Stromal cell of bone marrow (primary cell): ENCODE measurements at places on chromosomes 2 and 18.

DNA sequence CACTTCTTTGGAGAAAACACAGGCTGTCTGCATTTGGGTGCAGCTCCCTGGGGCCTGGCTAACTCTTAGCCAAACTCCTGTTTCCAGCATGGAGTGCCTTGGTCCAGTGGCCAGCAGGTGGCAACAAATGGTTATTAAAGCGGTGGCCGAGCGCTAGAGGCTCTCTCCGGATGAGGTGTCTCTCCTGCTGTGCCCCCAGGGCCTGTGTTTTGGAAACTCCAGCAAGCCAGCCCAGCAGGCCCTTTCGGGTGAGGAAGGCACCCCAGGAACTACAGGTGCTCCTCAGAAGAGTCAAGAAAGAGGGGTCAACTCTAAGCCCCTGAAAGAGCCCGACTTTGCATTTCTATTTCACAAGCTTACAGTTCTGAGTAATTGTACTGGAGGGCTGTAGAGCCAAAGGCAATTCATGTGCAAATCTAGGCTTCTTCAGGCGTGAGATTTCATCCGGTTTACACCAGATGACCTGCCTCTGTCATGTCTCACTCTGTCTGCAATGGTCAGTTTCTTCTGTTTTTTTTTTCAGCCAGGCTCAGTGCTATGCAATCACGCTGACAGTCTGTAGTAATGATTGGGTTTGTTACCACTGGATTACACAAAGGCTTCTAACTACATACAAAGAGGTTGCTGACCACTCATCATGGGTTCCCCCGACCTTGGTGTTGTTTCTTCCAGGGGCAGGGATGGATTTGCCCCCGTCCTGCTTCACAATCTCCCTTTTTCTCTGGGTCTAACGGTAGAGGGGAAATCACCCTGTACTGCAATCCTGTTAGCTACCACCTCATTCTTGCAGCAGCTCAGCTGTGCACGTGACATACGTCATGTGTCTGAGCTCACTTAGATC, 7.6 kb upstream of the CHRNA1 start:
- peak; percentile 61 for DNase-seq

DNA sequence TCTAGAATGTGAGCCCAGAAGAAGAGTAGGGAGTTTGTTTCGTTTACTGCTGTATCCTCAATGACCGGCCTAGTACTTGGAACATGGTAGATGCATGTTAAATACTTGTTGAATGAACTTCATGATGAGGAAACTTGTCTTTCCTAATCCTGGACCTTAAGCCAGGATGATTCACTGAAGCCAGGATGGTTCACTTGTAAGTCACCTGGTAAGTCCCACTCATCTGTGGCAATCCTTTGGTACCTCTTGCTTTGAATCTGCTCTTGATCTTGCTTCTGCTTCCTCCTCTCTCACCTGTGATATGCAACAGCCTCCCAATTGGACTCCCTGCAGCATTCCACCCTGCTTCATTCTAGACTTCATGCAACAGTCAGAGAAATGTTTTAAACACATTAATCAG, 43.6 kb downstream of the QPCT start:
- peak; percentile 70 for DNase-seq

DNA sequence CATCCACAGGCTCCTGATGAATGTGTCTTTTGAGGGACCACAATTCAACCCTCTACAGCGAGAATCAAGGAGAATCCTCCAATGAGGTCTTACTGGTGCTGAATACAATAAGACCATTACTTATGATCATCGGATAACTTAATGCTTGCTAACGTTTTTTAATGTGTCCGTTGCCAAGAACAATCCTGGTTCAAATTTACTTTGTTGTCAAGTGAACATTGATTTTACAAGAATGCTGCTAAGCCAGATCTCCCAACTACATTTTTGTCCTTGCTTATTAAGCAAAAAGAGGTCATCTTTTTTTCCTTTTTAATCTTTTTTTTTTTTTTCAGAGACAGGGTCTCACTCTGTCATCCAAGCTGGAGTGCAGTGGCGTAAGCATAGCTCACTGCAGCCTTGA, 93.7 kb downstream of the THNSL2 start:
- no peak for DNase-seq

DNA sequence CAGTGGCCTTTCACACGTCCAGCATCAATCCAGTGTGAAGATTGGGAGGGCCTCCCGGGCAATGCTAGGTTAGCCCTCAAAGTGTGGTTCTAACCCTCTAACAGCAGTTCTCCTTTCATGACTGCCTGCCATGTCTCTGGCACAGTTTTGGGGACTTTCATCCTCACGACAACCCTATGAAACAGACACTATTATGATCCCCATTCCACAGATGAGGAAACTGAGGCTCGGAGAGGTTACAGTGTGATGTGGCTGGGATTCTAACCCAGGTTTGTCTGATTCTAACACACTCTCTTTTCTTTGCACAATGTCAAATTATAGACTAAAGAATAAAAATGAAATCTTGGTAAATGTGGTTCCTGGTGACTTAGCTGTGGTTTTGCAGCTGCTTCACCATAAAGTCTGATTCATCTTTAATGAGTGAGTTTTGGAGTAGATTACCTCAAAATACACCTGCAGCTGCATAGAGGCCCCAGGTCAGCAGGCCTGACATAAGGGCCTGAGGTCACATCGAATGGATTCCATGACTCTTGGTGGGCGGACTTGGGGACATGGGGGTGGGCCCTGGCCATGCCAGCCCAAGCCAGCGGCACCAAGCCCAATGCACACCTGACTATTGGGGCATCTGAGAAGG, 214.4 kb downstream of the GLI2 start:
- no peak for DNase-seq

DNA sequence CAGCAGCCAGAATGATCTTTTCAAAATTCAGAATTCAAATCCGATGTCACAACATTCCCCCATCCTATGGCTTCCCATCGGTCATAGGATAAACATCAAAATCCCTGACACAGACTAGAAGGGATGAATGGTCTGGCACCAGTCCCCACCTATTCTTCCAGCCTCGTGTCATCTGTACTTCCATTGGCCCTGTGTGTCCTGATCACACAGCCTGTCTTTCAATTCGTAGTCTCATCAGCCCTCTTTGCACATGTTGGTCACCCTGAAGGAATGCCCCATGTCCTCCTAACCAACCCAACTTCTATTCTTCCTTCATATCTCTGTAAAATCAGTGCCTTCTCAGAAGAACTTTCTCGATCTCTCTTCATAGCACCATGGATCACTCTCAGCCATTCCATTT, 157.2 kb downstream of the NEB start:
- no peak for DNase-seq

DNA sequence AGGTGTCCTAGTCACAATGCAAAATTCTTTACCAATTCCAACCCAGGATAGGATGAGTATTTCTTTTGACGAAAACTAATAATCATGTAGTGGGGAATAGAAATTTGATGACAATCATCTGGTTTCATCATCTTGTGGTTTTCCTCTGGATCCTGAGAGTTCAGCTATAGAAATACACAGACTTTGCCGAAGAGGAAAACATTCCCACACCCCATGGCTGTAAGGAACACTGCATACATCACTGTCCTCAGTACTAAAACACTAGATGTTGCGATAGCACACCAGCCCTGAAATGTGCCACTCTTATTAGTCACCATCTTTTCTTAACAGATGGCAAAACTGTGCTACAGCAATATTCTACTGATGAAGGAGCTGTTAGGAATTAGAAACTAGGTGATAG, 29.4 kb downstream of the CERKL start:
- DNase-seq: peak; percentile 28
